Activated naive CD4-positive, alpha-beta T cell treated with anti-CD3 and anti-CD28 coated beads for 36 hours (primary cell): ENCODE measurements at places on chromosomes 3 and 15.

DNA sequence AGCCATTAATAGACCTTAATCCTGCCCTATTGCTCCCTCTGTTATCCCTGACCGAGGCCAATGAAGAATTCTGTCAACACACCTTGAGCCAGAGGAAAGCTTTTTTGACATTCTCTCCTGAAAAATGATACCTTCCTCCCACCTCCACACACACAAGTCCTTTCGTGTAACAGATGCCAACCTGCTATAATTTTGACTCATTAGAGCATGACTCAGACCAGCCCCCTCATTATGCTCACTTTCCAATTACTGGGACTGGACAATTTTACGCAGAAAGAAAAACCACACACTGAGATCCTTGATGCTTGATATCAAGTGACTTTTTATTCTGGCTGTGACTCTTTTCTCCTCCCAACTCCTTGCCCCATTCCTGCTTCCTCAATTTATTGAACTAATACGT, 50.9 kb downstream of the LSAMP start:
- DNase-seq: no peak

- no peak for DNase-seq
Measured at GRCh38 chr3:15007681-15008141, 57.4 kb downstream of the MRPS25 start.

GRCh38 chr3:39387411-39387975, 4.3 kb downstream of the SLC25A38 start:
- DNase-seq: no peak

- no peak for DNase-seq
Measured at GRCh38 chr15:50302581-50302980, 37.1 kb upstream of the HDC start.

GRCh38 chr3:134904776-134905646, 110.0 kb downstream of the EPHB1 start:
- no peak for DNase-seq

DNA sequence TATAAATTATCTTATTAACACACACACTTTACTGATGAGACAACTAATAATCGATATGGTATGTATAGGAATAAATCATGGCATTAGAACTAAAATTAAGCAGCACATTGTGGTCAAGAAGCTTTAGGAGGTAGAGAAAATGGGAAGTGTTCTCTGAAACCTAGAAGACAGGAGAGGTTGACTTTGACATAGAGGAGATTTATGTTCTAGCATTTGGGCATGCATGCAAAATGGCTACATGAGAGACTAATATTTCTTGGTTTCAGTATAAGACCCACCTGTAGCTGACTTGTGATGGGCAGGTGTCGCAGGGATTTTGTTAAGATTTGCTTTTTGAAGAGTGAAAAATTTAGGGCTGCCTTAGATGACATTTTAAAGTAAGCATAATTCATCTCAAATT, 209.7 kb upstream of the POU1F1 start:
- no peak for DNase-seq

- no peak for DNase-seq
Measured at GRCh38 chr3:100425316-100425715, 24.0 kb downstream of the LNP1 start.

- peak; percentile 61 for DNase-seq
Measured at GRCh38 chr3:157089455-157090221, 70.3 kb downstream of the CCNL1 start.

DNA sequence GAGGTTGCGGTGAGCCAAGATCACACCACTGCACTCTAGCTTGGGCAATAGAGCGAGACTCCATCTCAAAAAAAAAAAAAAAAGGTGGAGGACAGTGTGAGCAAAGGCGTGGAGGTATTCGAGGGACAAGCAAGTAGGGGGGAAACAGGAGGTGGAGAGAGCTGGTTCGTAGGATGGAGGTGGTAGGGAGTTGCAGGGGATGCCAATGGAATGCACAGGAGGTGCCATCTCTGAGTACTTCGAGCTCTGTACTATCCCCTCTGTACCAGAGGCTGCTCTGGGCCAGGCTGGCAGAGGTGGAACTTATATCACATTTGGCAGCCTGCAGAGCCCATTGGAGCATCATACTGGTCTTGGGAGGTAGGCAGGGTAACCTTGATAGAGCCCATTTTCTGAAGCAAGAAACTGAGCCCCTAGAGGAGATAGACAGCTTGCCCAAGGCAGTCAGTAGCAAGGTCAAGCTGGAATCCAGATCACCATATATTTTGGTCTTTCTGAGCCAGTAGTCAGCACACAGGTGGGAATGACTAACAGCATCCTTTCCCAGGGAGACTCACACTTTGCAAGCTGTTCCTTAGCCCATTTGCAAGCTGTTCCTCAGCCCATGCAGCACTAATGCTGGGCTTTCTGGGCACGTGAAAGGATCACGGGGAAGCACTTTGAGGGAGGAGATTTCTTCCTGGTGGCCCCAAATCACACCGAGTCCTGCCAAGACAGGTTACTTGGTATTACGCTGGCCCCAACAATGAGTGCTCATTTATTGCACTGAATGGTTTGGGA, 9.2 kb upstream of the CCDC33 start:
- DNase-seq: no peak

GRCh38 chr3:180457225-180457624, 144.7 kb upstream of the TTC14 start:
- no peak for DNase-seq

- DNase-seq: no peak
Measured at GRCh38 chr15:54576298-54576935, 598.2 kb downstream of the UNC13C start.

- no peak for DNase-seq
Measured at GRCh38 chr3:45907769-45908705, 21.7 kb downstream of the CCR9 start.

DNA sequence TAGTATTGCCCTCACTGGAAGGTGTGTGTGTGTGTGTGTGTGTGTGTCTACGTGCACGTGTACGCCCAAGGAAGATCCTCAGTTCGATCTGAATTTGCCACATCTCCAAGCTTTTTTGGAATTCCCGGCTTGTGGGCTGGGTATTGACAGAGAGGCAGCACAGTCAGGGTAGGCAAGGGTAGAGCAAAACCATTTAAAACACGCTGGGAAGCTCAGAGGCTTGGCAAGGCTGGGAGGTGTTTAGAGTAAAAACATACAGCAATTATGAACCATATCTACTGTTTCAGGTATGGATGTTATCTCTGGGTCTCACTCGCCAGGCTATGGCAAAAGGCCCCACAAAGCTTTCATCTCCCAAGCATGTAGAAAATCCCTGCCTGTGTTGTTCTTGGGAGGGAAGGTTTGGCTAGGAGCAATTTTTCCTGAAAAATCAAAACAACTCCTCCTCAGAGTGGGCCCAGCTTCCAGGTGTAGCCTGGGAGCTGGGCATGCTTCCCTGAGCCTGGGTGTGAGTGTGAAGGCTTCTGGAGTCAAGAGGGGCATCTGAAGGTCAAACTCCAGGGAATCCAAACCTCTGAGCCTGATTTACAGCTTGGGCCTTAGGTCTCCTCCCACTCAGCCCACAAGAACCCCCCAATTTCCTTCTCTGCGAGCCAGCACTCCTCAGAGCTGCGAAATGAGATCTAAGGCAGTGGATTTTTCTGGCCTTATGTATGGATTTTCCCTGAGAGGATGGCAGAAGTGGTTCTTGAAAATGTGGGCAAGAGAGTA, 244.8 kb upstream of the TPRG1 start:
- no peak for DNase-seq

DNA sequence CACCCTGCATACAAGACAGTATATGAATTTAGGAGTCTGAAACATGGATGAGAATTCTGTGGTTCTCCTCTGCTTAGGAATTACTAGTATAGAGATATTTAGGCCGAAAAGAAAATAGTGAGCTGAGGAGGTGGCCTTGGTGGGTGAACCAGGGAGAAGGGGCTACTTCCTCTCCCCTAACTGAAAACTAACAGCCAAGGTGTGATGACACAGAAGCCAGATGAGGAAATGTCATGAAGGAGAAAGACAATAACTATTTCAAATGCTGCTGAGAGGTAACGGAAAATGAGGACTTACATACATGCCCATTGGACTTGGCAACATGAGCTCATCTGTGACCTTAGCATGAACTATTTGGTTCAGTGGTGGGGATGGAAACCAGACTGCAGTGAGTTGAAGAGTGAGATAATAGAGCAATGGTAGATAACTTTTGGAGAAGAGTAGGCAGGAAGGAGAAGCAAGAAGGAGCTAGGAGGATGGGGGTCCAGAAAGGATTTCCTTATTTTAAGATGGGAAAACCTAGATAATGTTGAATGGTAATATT, 114.4 kb upstream of the TSPAN3 start:
- DNase-seq: no peak

DNA sequence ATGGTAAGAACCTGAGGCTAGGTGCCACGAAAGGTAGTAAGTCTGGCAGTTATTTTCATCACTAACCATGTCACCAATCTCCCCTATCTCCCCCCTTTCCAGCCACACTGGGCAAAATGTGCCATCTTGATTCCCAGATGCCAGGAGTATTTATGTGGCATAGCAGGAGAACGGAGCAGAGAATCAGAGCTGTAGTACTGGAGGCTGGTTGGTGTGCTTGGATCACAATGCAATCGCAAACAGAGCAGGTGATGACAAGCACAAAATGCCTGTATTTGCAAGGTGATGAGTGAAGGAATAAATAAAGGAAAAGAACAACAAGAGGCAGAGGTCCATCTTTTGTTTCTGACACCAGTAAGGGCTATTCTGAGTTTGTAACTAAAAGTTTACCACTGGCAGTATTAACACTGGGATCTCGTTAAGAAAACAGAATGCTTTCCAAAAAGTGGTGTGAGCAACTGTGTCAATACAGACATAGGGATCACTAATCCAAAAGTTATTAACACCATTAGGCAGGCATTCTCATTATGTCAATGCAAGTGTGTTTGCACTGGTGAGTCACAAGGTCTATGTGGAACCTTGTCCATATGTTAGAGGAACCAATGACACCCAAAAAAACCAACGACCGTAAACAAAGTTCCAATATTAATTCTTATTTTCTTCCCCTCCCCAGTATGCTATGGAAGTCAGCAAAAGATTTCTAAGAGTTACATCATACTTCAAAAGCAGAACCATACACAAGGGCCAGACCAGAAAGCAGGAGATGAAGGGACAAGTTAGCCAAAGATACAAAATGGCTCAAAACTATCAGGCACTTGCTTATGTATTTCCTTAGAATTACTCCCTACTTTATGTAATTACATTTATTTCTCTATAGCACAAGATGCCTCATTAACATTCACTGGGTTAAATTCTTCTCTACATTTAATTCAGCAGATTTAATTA, 556.6 kb downstream of the FOXP1 start:
- no peak for DNase-seq

DNA sequence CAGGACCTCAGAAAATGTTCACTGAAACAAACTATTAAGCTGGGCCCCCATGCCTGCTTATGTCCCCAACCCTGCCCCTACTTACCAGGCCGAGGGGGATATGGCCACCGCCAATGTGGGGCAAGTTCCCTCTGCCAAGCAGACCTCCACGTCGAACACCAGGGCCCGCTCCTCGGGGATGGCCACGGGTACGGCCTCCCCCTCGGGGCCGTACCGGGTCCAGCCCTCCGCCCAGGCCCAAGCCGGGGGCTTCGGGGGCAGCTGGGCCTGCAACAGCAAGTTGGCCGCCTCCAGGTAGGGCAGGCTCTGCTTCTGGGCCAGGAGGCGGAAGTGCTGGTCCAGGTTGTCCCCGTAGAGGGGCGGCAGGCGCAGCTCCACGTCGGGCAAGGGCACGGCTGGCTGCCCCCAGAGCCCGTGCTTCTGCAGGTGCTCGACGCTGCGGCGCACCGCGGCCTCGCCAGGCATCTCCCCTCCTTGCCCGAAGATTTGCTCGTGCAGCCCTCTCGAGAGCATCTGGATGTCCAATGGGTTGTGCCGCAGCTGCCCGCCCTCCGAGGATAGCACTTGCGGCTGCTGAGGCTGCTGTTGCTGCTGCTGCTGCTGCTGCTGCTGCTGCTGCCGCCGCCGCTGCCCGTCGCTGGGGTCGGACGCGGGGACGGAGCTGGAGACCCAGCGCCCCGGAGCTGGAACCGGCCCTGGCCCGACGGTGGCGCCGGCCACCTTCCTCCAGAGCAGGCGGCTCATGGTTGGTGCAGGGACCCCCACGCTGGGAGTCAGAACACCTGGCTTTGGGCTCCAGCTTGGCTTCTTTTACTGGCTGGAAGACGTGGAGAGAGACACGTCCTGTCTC, 1.4 kb downstream of the POLG start:
- no peak for DNase-seq

- no peak for DNase-seq
Measured at GRCh38 chr3:52333869-52334557, 17.9 kb downstream of the DNAH1 start.

DNA sequence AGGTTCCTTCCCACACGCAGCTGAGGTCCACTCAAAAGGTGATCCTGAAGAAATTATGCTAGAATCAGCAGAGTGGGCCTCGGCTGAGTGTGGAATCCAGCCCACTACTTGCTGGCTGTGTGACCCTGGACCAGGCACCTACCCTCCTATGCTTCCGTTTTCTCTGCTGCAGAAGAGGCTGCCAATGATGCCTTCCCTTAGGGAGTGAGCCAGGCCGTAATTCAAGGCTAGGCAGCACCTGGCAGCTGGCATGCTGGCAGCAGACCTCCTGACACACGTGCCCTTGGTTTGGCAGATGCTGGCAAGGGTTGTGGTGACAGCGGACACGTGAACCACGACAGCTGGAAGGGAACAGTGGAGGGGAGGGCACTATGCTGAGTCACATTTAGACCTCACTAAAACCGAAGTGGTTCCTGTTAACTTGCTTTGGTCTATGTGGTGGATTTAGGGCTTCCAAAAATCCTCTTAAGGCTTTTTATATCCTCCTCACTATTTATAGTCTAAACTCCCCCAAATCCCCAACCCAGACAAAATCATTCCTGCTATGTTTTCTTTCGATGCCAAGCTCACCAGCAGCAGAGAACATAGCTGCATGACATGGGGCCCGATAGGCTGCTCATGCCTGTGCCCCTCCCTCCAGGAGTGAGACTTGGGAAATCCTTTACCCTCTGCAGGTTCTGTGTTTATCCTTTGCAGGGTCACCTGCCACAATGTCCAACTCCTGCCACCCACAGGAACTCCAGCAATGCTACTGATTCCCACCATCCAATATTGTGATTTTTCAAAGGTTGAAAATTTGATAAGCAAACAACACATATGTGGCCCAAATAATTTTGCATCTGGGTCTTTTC, 10.6 kb upstream of the PCSK6 start:
- peak; percentile 25 for DNase-seq

DNA sequence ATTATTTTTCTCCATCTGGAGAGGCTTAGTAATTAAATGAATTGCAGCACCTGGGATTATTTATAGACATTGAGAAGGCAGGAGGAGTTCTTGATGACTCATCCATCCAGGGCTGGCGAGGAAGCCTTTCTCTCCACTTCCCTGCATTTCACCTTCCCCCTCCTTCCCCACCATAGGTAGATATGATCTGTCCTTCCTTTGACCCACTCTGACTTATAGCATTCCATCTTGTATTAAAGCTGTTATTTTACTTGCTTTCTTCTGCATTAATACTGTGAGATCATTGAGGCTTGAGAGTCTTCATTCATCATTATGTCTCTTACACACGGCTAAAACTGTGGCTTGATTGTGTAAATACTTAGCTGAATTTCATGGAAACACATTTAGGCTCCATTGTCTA, 288.8 kb downstream of the FEZF2 start:
- no peak for DNase-seq

- DNase-seq: no peak
Measured at GRCh38 chr3:174636451-174636850, 222.7 kb upstream of the NAALADL2 start.
